ENCODE measurements at places on chromosomes 5 and 9.

DNA sequence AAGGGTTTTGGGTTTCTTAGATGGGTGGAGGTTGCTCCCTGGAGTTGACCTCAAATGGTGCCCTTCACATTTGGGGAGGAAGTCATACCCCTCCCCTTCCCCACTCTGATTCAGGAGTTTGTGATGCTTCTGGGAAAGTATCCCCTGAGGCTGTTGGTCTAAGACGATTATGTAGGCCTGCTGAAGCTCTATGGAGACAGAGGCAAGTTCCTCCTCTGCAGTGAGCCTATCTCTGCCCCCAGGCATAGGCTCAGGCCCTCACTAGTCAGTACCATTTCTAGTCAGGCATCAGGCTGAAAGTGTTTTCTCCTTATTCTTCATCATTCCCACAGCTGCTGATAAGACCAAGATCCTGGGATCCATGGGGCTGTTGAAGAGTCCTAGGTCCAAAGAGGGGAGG is 271.6 kb upstream of the NUDT12 start:
- no peak for DNase-seq

GRCh38 chr9:93346231-93347112 is 105.0 kb upstream of the FAM120A start:
- no peak for DNase-seq

DNA sequence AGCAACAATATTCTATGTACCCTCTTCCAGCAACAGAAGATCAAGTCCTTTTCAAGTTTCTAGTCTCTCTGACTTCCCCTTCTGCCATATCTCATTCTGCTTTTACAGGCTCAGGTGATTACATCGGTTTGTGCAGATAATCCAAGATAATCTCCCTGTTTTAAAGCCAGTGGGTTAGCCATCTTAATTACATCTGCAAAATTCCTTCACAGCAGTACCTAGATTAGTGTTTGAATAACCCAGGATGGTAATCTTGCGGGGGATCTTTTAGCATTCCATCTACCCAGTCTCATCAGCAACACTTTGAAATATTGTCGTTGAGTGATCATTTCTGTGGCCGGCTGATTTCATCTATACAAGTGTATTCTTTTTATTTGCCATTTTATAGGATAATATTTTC is 130.2 kb downstream of the GHR start:
- no peak for DNase-seq

DNA sequence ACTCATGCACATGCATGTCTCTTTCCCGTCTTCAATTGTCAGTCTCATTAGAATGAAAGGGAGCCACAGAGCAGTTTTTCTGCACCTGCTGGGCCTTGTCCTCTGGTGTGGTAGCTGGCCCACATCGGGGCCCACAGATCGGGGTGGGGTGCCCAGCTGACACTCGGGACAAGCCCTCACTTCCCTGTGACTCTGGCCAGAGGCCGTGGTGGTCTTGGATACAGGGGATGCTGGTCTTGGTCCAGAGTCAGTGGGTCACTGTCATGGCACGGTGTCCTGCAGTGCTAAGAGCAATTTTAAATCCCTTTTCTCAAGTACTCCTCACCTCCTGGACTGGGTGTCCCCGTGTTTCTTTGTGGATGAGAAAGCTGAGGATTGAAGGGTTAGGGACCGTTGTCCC is 193.2 kb downstream of the CACNA1B start:
- DNase-seq, result no peak

GRCh38 chr5:72786676-72787075 is 29.8 kb upstream of the TNPO1 start:
- no peak for DNase-seq

DNA sequence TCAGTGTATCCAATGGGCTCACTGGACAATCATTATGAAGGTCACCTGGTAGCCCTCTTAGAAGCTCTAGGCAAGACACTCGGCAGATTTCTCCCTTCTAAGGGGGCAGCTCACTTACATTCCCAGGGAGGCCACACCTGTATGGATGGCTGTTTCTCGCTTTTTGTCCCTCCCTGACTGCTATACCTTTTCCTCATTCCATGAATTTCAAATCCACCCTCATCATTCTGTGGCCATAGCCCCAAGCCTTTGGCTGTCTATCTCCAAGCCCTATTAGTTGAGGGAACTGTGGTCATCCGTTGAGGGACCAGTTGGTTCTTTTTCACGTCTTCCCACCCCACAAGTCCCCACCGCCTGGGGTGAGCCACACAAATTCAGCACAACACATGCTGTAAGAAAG is 85.0 kb upstream of the RARS1 start:
- no peak for DNase-seq

DNA sequence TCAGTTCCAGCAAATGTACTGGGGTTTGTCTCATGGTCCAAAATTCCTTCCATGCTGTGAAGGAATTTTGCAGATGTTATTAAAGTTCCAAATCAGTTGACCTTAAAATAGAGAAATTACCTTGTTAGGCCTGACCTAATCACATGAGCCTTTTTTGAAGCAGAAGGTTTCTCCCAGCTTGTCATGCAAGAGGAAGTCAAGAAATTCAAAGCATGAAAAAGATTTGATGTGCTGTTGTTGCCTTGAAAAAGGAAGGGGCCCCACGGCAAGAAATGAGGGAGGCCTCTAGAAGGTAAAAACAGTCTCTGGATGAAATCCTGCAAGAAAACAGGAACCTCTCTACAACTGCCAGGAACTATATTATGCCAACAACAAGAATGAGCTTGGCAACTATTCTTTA is 24.2 kb upstream of the HAPLN1 start:
- DNase-seq, result no peak

DNA sequence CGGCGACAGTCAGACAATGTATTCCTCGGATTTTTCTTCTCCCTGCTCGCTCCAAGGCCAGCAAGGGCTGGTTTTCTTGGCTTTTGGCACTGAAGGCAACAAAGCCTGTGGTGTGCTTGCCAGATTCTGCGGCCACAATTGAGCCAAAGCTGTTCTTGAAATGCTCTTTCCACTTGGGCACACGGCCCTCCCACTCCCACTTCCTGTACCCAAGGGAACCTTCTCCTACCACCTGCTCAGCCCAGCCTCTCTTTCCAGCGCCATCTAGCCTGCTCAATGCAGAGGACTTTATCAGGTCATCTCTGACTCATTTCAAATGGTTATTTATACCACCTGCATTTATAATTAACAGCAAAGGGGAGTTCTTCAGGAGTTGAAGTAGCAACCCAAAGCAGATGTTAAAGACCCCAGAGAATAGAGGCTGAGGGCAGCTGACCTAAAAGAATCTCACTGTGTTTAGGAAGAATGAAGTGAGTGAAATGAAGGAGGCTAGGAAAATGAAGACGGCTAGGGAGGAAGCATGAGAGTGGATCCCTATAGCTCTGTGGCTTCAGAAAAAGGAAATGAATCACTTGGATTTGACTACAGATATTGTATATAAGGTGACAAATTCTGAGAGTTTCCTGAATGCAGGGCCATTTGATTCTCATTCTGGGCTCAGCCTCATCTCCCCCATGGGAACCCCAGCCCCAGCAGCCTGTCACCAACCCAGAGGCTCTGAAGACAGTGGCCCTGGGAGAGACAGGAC is 439.0 kb downstream of the ENC1 start:
- DNase-seq, result no peak
